ENCODE measurements at places on chromosomes 11 and 22.

- no peak for DNase-seq
These were observed at the start of gene SCN2B for GRCh38 chr11:118175993-118176777. SCN2B (minus strand) TSS chr11:118176639; CDS start chr11:118176431, 208 bp downstream.

DNA sequence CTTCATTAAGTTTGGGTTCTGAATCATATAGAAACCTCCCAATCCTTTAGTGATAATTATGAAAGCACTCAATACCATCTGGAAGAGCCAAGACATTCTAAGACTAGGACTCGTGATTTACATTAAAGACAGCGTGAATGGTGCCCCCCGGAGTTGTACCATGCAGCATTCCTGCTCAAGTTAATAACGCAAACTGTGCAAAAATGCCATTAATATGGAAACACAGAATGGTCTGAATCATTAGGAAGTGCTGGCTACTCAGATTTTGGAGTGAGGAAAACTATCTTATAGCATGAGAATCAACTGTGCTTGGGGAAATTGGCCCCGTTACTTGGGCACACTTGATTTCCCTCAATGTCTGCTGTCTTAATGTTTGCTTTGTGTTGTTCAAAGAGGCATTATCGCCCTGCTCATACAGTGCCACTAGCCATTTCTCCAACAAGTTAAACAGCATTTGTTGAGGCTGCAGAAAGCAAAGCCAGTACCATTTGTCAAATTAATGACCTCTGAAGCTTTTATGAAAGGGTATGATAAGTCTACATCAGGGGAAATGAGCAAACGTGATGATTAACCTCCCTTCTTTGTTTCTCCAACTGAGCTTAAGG lies 18.5 kb upstream of the TPH1 start:
- no peak for DNase-seq

DNA sequence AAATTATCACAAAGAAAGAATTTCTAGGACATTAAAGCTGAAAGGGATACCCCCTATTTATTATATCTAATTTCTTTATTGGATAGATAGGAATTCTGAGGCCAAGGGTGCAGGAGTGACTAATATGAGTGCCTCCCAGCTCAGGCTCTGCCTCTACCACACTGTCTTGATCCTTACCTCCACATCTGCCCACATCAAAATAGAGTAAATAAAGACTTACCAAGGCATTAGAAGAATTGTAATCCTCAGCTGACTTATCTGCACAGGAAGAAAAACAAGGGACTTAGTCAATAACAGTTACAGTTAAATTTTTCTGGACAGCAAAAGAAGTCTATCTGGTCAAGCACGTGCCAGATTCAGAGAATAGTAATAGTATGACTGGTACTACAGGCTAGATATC lies 72.6 kb upstream of the GDPD4 start:
- no peak for DNase-seq

- DNase-seq: no peak
These were observed 95.3 kb downstream of the NTM start for GRCh38 chr11:131465746-131466145.

GRCh38 chr22:50274311-50274710 lies 4.1 kb upstream of the MAPK11 start:
- DNase-seq: peak; percentile 49

- no peak for DNase-seq
These were observed 11.6 kb downstream of the CPSF7 start for GRCh38 chr11:61418136-61418535.

DNA sequence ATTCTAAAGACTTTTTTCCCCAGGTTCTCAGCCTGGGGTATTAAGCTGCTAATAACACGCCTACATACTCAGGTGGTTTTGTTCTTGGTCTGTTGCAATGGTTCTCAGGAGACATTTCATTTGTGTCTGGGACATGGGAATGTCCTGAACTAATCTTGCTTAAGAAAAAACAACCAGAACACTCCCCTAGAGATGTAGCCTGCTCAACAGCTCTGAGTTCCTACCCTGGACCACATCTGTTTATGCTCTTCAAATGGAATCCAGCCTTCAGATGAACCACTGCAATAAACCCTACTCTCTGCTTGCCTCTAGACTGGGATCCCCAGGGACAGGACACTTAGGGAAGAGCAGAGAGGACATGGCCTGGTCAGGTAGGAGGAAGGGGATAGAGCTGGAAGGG lies 29.9 kb downstream of the RELT start:
- no peak for DNase-seq

DNA sequence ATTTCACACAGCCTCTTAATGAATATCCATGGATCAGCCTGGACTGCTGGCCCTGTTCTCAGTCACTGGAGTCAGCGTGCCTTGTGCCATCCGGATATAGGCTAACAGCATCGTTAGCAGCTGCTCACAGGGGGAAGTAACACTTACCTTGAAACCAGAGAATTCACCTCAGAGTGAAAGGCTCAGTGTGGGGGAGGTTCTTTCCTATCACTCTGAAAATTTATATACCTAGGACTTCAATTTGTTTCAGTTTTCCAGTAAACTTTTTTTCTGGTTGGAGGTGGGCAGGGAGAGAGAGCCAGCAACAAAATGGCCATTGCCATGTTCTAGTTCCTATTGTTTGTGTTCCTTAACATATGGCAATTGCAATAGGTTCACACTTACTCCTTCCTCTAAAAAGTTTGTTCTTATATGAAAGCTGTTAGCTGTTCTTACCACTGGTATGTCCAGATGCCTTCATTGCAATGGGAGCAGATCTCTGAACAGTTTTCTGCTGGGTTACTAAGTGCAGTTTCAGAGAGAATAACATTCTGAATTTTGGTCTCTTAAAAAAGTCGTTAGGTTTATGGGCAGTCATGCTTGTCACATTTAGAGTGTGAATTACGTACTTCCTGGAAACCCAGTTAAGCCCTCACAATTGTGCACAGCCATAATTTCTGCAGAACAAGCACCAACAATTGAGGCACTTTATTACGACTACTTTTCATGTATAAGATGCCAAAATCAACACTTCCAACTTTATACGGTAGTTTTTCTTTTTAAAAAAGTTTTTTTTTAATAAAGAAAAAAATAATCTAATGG lies 247.6 kb downstream of the CADM1 start:
- DNase-seq: no peak

DNA sequence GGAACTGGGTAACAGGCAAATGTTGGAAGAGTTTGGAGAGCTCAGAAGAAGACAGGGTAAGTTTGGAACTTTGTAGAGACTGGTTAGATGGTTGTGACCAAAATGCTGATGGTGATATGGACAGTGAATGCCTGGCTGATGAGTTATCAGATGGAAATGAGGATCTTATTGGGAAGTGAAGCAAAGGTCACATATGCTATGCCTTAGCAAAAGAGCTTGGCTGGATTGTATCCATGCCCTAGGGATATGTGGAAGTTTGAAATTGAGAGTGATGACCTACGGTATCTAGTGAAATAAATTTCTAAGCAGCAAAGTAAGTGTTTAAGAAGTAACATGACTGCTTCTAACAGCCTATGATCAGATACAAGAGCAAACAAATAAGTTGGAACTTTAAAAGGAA lies 17.8 kb downstream of the BBOX1 start:
- DNase-seq: no peak

GRCh38 chr11:17471501-17471900 lies 5.1 kb downstream of the ABCC8 start:
- no peak for DNase-seq

GRCh38 chr22:44440224-44441160 lies 57.5 kb downstream of the RTL6 start:
- DNase-seq: no peak

DNA sequence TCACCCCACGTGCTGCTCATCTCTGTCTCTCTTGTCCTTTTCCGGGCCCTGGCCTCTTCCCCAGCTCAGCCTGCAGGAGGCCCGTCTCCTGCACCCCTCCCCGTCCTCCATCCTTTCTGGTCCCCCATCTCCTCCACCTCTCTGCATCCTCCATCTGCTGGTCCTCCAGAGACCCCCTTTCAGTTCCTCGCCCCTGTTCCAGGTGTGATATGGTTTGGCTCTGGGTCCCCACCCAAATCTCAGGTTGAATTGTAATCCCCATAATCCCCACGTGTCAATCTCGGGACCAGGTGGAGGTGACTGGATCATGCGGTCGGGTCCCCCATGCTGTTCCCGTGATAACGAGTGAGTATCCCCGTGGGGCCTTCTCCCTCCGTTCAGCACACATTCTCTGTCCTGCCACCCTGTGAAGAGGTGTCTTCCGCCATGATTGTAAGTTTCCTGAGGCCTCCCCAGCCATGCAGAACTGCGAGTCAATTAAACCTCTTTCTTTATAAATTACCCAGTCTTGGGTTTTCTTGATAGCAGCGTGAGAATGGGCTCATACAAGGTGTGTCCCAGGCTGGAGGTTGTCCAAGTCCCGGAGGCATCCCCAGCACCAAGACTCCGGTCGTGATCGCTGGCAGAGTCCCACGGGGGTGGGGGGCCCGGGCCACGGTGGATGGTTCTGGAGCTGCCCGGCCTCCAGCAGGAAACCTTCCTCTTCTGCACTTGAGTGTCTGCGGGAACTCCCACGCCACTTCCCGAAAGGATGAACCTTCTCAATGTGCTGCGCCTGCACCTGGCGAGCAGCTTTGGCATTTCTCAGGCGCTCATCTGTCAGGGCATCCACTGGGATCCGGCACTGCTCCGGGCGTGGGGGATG lies 29.0 kb upstream of the TOLLIP start:
- DNase-seq: no peak

GRCh38 chr22:27300536-27301285 lies 500.8 kb downstream of the MN1 start:
- no peak for DNase-seq

GRCh38 chr22:25827415-25827814 lies 85.4 kb downstream of the MYO18B start:
- no peak for DNase-seq

DNA sequence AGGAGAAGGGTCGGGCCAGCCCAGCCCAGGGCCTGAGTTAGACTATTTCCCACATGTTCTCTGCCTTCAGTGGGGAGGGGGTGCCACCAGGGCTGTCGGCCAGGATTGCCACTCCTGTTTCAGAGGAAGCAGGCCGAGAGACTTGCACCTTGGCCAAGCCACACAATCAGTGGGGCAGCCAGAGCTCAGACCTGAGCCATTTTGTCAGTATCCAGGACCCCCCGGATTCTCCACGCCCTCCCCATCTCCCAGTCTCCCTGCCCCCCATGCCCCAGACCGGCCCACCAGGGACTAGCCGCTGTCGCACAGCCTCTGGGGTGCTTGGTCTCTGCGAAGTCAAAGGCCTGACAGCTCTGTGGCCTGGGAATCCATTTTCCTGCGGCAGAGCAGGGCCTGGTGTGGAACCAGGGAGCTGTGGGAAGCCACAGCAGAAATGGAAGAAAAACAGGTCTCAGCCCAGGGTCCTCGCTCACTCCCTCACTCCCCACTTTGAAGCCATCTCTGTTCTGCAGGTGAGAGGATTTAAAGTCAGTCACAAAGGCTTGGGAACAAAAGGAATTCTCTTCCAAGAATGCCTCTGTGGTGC lies 25.5 kb upstream of the MGAT3 start:
- DNase-seq: no peak

DNA sequence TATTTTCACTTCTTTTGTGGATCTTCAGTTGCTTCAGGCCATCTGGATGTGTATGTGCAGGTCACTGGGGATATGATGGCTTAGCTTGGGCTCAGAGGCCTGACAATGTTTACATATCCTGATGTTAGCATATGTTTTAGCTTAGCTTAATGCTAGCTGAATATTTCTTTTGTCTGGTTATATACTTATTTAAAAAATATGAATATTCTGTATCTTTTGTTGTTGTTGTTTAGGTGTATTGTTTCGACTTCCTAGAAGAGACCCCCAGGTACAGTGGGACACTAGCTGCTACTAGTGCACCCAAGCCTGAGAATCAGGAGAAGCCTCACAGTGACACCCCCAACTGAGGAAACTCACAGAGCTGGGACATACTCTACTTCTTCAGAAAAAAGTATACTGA lies at the start of gene KDM4E:
KDM4E (plus strand) TSS at position 301 of the 400 bp plus-strand sequence. CDS start 300 bp downstream, outside the sequence.
- no peak for DNase-seq

DNA sequence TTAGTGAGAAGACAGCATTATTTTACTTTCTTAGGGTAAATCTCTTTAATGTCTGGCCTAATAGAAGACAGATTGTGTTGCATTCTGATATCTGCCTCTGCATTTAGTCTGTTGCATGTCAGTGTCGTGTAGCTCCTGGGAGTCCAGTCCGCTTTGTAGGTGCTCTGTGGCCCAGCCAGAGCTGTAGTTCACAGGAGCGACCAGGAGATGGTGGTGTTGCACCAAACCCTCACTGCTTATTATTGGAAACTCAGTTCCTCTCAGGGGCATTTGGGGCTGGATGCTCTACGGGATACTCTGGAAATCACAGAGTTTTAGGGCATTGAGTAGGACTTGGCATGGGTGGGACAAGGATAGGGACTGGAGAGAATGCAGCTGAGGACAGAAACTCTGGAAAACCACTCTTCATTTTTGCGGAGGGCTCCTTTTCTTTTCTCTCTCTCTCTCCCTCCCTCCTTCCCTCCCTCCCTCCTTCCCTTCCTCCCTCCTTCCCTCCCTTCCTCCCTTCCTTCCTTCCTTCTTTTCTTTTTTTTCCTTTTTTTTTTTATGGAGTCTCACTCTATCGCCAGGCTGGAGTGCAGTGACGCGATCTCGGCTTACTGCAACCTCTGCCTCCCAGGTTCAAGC lies 21.7 kb downstream of the MIAT start:
- peak; percentile 76 for DNase-seq

All from stimulated activated CD4-positive, alpha-beta T cell treated with anti-CD3 and anti-CD28 coated beads, Interleukin-4, amount 100 ng/mL, for 24 hours (primary cell).